Skin of body (tissue), 3 donors: ENCODE measurements at places on chromosomes 11 and 22.

DNA sequence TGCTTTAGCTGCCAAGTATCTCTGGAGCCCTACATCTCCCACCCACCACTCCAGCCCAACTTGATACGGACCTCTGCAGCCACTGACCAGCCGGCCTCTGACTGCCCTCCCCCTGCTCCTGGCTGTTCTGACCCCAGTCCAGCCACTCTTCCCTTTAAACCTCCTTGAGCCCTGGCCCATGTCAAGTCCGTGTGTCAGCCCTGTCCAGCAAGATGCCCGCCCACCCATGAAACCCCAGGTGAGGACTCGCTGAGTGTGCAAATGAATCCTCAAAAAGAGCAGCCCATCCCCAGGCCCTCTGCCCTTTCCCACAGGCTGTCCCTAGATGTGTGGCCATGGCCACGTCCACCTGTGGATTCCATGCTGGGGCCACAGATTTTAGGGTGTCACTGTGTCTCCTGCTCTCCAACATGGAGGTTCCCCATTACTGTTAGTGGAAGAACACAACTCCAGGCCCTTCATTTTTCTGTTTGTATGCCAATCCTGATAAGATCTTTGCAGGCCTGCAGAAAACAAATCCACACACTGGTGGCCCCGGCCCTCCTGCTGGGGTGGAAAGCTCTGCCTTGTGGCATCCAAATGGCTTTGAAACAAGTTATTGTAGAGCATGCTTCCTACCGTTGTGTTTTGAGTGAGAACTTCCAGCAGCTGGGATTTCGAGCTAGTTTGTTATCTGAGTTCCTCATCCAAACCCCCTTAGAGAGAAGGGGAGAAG is 22.7 kb upstream of the ADORA2A start:
- no peak for DNase-seq

GRCh38 chr11:587978-588380 is 11.7 kb downstream of the PHRF1 start:
- no peak for DNase-seq

GRCh38 chr11:45736424-45736823 is 68.5 kb upstream of the SLC35C1 start:
- DNase-seq: no peak

GRCh38 chr11:17504330-17505107 is 27.9 kb upstream of the ABCC8 start:
- DNase-seq: peak; percentile 52

DNA sequence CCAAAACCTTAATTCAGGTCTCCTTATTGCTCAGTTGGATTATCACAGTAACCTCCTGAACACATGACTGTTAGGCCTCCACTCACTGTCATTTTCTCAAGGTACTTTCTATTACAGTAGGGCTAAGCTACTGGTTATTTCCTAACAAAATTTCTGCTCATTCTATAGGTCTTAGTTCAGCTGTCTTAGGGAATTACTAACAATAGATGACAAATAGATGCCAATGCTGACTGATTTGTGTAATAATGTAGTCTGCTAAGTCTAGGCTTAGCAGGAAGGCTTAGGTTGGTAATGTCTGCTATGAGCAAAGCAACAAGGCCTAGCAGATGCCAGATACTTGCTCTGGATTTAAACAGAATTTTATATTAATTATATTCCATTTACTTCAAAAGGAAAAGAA is 58.1 kb downstream of the RSF1 start:
- no peak for DNase-seq

GRCh38 chr11:44887636-44888035 is 63.0 kb downstream of the TP53I11 start:
- no peak for DNase-seq

DNA sequence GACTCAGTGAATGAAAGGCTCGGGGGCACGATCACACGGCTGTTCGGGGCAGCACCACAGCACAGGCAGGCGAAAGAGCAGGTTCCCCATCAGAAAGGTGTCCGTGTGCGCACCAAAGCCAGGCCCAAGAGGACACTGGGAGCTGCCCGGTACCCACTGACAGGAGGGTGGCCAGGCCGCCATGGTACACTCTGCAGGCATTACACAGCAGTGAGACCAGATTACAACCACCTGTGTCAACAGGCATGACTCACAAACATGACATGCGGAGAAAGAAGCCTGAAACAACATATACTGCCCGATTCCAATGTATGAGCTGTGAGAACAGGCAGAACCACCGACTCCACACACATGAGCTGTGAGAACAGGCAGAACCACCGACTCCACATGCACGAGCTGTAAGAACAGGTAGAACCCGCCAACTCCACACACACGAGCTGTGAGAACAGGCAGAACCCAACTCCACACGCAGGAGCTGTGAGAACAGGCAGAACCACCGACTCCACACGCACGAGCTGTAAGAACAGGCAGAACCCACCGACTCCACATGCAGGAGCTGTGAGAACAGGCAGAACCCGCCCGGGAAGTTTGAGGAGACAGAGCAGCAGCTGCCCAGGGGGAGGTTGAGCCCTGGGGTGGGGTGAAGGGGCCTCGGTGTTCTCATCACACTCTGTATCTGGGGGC is 32.6 kb downstream of the KIAA0930 start:
- no peak for DNase-seq

- no peak for DNase-seq
These were observed 34.0 kb downstream of the KREMEN1 start for GRCh38 chr22:29106839-29107238.

- no peak for DNase-seq
These were observed 9.2 kb upstream of the PRRG4 start for GRCh38 chr11:32820497-32820896.

- DNase-seq: no peak
These were observed 339.1 kb upstream of the API5 start for GRCh38 chr11:42972741-42973140.

- no peak for DNase-seq
These were observed 565.9 kb downstream of the ETS1 start for GRCh38 chr11:128021349-128022006.

GRCh38 chr11:34546511-34547209 is 33.1 kb upstream of the ELF5 start:
- no peak for DNase-seq

DNA sequence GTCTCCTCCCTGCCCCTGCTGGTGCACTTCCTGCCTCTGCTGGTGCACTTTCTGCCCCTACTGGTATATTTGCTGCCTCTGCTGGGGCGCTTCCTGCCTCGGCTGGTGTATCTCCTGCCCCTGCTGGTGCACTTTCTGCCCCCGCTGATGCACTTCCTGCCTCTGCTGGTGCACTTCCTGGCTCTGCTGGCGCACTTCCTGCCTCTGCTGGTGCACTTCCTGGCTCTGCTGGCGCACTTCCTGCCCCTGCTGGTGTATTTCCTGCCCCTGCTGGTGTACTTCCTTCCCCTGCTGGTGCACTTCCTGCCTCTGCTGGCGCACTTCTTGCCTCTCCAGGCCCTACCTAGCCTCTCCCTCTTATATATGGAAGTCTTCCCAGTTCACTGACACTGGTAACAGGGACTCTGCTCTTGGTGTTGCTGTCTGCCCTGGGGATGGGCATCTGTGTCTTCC is 10.1 kb downstream of the MTFP1 start:
- DNase-seq: no peak

DNA sequence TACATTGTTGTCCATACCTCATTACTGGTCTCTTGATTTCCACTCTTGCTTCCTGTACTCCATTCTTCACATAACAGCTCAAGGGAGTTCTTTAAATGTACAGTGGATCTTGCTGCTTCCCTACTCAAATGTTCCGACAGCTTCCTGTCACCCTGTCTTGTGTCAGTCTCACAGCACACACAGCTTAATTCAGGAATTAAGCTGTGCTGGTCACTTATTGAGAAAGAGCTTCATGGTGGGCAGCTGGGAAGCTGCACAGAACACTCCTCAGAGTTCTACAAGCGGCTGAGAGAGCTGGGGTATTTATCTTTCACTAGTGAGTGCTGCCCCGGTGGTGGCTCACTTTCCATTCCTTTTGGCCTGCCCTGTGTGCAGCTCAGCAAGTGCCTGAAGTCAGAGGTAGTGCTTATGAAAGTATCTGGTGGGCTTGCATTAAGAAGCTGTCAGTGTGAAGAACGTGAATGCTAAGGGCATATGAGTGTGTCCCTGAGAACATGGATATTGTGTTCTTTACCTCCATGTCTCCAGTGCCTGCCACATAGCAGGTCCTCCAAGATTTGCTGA is 48.7 kb downstream of the KCNQ1OT1 start:
- no peak for DNase-seq

- peak; percentile 87 for DNase-seq
These were observed 18.6 kb upstream of the SCN2B start for GRCh38 chr11:118194835-118195627.

- peak; percentile 81 for DNase-seq
These were observed 779.7 kb upstream of the LRRC4C start for GRCh38 chr11:42239188-42239587.

DNA sequence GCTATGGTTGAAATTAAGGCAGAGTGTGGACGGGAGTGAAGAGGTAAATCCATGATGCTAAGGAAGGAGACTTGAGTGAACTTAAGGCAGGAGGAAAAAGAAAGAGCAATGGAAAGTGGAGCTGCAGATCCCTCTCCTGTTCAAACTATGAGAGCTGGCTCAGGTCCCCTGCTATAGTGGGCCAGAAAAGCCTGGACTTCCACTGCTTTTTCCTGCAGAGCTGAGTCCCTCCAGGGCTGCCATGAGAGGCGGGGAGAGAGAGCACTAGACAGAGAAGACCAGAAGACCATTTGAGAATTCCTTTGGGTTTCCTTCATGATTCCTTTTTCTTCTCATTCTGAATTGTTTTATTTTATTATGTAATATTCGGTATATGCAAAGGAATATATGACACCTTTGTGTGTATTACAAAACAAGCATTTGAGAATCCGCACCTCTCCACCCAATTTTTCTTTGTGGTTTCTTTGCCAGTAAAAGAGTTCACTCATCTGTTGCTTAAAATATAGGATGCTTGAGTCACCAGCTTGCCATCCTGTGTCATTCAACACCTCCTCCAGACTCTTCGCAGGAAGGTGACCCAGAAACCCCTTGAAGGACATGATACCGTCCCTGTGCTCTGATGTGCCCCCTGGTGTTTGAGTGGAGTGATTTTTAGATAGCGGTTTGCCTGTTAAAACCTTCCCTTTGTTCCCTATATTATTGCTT is 24.4 kb downstream of the SREBF2 start:
- no peak for DNase-seq

DNA sequence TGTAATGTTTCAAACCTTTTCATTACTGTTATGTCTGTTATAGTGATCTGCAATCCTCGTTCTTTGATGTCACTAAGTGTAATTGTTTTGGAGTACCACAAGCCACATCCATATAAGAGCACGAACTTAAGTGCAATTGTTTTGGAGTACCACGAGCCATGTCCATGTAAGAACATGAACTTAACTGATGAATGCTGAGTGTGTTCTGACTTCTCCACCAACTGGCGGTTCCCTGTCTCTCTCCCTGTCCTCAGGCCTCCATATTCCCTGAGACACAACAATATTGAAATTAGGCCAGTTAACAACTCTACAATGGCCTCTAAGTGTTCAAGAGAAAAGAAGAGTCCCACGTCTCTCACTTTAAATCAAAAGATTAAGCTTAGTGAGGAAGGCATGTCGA is 23.5 kb downstream of the TESMIN start:
- no peak for DNase-seq

- DNase-seq: no peak
These were observed 38.5 kb upstream of the CHKA start for GRCh38 chr11:68159665-68160064.

DNA sequence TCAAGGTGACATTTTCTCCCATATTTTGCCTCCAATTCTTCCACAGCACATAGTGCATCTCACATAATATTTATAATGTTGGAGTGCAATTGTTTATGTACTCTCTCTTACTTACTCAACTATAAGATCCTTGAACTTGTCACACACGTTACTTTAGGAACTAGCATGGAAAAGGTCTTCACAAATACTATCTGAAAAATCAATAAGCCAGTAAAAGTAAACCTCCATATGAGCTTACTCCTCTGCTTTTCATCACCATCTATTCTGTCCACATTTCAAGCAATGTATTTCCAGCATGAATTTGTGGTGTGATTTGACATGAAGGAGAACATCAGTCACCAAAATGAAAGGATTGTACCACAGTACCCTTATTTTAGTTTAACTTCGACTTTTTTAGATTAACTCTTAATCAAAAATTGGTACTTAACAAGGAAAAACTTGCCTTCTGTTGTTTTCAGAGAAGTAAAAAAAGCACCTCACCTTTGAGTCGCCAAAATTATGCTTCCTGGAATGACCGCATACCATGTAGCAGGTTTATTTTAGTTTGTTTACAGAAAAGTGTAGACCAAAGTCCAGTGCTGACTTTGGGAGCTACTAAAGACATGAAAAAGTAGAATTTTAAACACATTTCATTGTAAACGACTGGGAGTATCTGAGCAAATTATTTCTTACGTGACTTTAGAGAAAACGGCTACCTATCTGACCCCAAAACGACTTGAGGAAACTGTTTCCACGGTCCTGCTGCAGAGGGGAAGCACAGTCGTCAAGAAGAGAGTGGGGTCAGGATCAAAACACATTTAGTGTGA is at the start of gene SLC22A9:
SLC22A9 (plus strand) TSS at position 621 of the 806 bp plus-strand sequence. CDS start 272 bp downstream, outside the sequence.
- no peak for DNase-seq

DNA sequence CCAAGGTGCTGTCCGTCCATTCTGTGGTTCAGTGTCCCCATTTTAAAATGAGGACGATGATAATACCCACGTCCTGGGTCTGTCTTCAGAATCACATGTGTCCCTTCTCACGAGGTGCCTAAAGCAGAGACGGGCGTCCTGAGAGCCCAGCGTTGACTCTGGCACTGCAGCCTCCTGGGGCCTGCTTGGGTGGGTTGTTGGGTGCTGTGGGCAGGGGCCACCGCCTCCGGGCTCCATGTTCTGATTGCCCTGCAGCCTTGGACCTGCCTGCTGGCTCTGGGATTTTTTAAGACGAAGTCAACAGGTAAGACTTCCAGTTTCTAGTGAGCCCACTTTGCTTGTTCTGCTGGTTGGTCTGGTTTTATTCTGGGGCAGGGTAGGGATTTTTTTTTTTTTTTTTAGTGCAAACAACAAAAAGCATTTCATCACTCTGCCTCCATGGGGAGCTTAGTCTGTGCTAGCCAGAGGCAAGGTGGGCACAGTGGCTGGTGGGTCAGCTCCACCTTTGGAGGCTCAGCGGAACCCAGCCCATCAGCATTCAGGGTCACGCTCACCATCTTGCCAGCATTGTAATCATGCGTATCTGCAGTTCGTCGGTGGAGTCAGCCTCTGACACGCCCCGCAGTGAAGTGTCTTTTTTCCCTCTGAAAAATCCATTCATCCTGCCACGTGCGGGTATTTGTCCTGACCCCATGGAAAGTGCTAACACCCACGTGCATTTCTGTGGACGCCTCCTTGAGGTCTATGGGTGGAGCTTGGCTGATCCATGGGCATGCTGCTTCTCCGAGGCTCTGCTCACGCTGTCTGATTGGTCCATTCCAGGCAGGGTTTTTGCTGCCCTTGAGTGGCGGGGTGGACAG is 28.3 kb downstream of the NADSYN1 start:
- DNase-seq: no peak

- no peak for DNase-seq
These were observed 38.6 kb upstream of the NCAM1 start for GRCh38 chr11:112922606-112923005.

GRCh38 chr11:35554491-35555437 is 29.3 kb upstream of the PAMR1 start:
- no peak for DNase-seq

GRCh38 chr11:47225552-47226400 is 11.0 kb downstream of the DDB2 start:
- DNase-seq: no peak
